ENCODE measurements at places on chromosomes 11 and 22.

DNA sequence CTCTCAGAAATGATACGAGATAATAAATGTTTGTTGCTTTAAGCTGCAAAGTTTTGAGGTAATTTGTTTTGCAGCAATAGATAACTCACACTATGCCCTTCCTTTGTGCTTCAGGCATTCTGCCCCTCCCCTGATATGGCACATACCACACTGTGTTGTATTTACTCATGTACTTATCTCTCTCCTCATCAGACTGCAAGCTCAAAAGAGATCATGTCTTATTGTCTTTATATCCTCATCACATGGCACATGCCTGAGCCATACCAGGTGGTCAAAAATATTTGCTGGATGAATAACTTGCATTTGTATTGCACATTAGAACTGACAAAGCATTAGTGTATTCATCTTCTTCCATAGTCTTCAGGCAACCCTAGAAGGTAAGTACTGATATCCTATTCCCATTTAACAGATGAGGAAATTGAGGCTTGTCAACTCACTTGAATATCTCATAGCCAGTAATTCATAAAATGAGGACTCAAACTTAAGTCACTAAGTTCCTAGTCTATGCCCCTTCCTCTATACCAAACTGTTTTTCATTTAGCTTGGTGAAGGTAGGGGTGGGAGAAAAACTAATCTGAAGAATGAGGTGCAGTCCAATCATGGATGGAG is 83.9 kb upstream of the EED start:
- no peak for DNase-seq

- DNase-seq = no peak
These were observed 1100.9 kb downstream of the DLG2 start for GRCh38 chr11:84526250-84526649.

DNA sequence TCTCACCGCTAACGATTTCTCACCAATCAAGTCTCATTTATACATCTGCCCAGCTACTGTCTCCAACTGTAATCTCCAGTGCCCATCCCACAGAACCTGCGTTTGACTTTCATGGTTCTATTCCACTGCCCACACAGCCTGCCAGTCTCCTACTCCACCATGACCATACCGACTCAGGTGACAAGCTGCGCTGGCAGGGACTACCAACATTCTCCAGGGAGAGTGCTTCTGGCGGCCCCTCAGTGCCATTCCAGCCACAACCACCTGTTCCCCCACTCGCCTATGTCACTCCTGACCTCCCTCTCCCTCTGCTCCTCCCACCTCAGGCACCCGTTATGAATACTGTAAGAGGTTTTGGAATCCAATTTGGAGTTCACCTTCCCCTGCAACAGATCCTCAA is 108.5 kb upstream of the BID start:
- DNase-seq = no peak

DNA sequence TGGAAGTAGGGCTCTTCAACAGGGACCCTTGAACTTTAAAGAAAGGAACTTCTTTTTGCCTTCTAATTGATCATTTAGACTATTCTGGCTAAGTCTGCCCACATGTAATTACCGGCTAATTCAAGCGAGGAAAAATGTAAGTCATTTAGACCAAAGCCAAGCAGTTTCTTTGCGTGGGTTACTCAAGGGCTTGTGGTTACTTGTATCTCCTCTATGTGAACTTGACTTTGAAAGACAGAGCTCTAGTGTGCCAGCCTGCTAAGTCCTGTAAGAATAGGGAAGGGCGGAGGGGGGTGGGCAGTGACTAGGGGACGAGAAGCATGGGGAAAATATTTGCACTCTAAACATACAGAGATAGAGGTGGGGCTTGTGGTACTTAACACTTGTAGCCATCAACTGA is 145.2 kb upstream of the TEAD1 start:
- no peak for DNase-seq

All from SK-N-SH (cell line).